Stimulated activated CD4-positive, alpha-beta T cell treated with anti-CD3 and anti-CD28 coated beads, Interleukin-4, amount 100 ng/mL, for 48 hours (primary cell): ENCODE measurements at places on chromosomes 5 and 9.

DNA sequence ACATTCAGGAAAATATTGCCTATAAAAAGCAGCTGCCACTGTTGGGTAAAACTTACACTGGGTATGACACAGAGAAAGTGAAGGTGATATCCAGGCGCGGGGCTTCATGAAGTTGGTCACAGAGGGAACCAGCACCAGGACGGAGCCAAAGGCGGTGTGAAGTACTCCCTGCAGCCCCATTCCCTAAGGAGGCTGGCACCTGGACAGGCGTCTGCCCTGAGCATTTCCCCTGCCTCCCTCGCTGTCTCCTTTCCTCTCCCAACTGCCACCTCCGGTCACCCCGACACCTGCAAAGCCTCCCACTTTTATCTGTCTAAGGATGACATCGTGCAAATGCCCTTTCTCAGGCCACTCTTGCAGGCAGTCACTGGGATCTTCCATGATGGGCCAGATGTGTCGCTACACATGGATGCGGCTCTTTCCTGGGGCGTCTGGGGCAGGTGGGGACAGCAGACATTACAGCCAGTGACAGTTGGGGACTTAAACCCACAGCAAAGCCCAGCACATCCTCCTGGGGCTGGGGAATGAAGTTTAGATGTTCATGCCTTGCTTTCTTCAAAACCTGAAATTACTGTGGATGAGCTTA, 367.7 kb upstream of the IRX4 start:
- no peak for DNase-seq

- DNase-seq = no peak
These were observed 80.3 kb downstream of the ACTBL2 start for GRCh38 chr5:57402348-57402747.

DNA sequence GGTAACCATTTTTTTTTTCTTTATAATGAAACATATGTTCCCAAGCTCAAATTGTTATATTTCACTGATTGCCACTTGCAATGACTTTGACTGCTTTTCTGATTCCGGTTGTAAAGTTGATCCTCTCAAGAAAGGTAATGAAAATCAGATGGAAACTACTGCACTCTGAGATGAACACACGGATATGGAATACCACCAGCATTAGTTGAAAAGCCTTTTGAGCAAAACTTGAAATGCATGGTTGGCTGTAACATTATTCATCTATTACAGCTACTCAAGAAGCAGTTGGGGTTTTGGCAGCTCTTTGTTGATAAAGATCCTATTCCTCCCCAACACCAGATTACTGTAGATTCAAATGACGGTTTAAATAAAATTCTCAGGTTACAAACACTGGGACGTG, 591.6 kb upstream of the DMAC1 start:
- no peak for DNase-seq

- no peak for DNase-seq
These were observed 181.6 kb upstream of the TLE4 start for GRCh38 chr9:79390077-79390698.

DNA sequence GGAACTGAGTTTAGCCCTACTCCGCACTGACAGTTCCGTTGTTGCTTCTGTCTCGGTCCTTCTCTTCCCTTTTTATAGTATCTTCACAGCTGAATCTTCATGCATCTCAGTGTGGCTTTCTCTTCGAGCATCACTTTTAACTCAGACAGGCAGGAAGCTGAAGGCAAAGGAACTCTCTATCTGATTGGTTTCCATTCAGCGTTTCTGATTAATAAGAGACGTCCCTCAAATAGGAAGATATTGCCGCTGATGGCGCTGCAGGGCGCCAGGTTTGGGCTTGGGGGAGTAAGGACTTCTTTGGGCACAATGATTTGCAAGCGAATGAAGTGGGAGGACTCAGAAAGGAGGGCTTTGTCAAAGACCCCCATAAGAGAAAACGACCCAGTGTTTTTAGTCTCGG, at the start of gene CDH9:
Gene CDH9, minus strand, starts transcription at position 111 of the 400 bp plus-strand sequence. CDS start 50,253 bp downstream, outside the sequence.
- no peak for DNase-seq

GRCh38 chr5:159481751-159482150, 151.5 kb upstream of the IL12B start:
- no peak for DNase-seq

- no peak for DNase-seq
These were observed 99.1 kb upstream of the CKMT2 start for GRCh38 chr5:81134066-81134465.

- no peak for DNase-seq
These were observed 139.3 kb upstream of the PLCXD3 start for GRCh38 chr5:41649659-41650058.
